ENCODE measurements at places on chromosomes 5 and 9. TPM values are rescaled to one million over a fixed set of nuclear protein-coding genes. Genes with fewer than 3 reads are reported as not detected.

IL31RA gene
- total RNA-seq = not detected

DNA sequence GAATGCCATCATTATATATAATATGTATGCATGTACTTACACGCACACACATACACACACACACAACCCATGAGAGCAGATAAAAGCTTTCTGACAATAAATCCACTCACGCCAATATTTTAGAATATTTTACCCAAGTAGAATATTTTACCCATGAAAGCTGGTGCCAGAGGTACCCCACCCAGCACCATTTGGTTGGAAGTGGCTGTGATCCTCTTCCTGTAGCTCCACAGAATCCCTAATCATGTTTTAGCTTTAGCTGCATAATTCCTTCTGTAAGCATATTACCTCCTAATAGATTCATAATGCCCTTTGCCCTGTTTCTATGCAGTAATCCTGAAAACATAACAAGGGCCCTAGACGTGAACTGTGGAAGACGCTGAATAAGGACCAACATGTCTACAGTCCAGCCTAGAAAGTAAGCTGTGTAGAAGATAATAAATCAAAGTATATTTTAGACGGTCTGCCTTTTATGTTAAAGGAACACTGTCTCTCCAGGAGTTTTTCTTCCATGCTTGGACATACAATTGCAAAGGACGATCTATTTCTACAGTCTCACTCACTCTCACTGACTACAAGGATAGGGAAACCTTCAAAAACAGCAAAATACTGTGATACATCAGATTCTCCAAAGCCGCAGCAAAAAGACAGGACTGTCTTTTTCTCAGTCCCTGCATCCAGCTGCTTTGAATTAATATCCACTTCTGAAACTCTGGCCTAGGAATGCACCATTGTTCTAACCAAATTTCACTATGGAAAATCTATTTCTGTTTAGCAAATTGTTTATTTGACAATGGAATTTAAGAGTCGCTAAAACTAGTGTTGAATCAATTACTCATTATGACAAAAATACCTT is 98.2 kb downstream of the USP20 start:
- no peak overlapping the region for H3K27ac ChIP-seq
- no peak for DNase-seq
- H3K4me3 ChIP-seq = no peak overlapping the region
- H3K4me1 ChIP-seq = peaks cover 2% of the 10 kb centered on the region
- no peaks in the 10 kb centered on the region for H3K36me3 ChIP-seq

DNA sequence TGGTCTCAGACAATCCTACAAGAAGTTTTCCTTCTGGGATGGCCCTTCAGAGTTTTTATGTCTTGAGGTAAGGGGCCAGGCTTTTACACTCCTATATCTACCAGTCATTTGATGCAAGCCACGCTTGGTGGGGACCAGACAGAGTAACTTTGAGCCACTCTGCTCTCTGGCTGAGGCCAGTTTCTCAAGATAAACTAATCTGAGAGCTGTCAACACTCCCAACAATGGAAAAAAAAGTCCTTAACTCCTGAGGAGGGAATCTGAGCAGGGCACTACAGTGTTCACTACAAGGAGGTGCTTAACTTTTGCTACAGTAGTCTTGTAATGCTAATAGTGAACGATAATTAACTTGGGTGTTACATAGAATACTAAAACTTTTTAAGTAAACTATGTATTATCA is 62.7 kb downstream of the MRPS30 start:
- no peak overlapping the region for H3K27ac ChIP-seq
- H3K36me3 ChIP-seq = no peaks in the 10 kb centered on the region
- H3K4me3 ChIP-seq = no peak overlapping the region
- DNase-seq = no peak

FAM153A gene
- not detected for total RNA-seq

ADAMTS2 gene
- 5.2 TPM for total RNA-seq

RNF180 gene
- 2.3 TPM for total RNA-seq

- H3K4me1 ChIP-seq = no peaks in the 10 kb centered on the region
- H3K27me3 ChIP-seq = no peaks in the 10 kb centered on the region
- no peak overlapping the region for H3K4me3 ChIP-seq
- no peak overlapping the region for H3K27ac ChIP-seq
- no peaks in the 10 kb centered on the region for H3K36me3 ChIP-seq
- peak; percentile 93 for DNase-seq
Measured at GRCh38 chr5:154072414-154073171, 33.8 kb downstream of the MFAP3 start.

DNA sequence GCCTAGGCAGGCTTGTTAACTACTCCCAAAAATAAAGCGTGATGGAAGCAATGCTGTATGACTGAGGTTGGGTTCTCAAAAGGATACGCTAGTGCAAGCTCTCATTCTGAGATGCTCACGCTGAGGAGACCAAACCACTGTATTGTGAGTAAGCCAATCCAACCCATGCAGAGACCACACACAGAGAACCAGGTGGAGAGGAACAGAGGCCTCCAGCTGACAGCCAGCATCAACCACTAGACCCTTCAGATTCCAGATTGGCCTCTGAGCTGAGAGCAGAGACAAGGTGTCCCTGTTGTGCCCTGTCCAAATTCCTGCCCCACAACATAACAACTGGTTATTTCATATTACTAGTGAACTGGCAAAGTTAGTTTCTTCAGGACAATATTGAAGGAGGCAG is 4.5 kb downstream of the TSTD2 start:
- no peaks in the 10 kb centered on the region for H3K36me3 ChIP-seq
- no peak overlapping the region for H3K27ac ChIP-seq
- H3K27me3 ChIP-seq = no peaks in the 10 kb centered on the region

GRCh38 chr9:14912859-14913258 is 2.6 kb upstream of the FREM1 start:
- H3K4me1 ChIP-seq = peaks cover 18% of the 10 kb centered on the region
- H3K27ac ChIP-seq = no peak overlapping the region
- H3K27me3 ChIP-seq = no peaks in the 10 kb centered on the region
- no peaks in the 10 kb centered on the region for H3K36me3 ChIP-seq

DNA sequence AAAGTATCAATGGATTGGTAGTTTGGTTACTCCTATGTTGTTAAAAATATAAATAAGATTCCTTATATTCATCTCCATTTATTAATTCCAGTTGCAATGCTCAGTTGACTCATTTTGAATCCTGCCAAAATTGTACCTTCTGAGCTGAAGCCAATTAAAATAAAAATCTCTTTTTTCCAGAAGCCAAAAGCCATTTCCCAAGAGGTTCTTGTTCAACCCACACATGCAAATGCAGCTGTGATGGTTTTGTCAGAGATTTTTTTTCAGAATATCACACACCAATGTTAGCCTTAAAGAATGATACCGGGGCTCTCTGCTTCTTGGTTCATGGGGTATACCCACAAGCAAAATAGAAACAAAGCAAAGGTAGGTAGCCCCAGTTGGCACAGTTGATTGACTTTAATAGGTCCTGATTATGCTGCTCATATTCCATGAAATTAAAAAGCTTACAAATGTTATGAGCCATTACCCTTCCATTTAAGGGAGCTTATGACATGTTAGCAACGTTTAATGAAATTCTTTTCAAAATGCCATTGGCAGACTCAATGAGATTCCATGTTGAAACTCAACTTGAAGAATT is 208.0 kb downstream of the SGCD start:
- no peaks in the 10 kb centered on the region for H3K36me3 ChIP-seq
- no peaks in the 10 kb centered on the region for H3K27me3 ChIP-seq
- H3K4me3 ChIP-seq = no peak overlapping the region
- no peak for DNase-seq
- H3K4me1 ChIP-seq = no peaks in the 10 kb centered on the region

SPACA9 gene
- total RNA-seq = 0.29 TPM

DNA sequence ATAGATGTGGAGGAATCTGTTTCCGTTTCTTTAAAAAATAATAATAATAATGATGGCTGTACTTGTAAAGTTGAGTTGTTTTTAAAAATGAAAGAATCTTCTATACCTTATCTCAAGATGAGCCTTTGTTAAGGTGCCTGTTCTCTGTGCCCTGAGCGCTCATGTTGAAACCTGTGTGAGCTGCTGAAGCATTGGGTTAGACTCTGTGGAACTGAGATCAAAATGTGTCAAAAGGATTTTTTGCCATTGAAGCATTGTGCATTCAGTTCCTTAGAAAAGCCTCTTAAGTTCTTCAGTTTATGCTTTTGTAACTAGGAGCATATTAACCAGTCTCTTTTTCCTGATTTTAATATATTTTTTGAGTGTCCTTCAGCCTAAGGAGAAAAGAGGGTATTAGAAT is 67.7 kb downstream of the NUP214 start:
- DNase-seq = no peak
- no peak overlapping the region for H3K27ac ChIP-seq
- peaks cover 23% of the 10 kb centered on the region for H3K36me3 ChIP-seq
- no peaks in the 10 kb centered on the region for H3K4me1 ChIP-seq
- H3K4me3 ChIP-seq = no peak overlapping the region

DNA sequence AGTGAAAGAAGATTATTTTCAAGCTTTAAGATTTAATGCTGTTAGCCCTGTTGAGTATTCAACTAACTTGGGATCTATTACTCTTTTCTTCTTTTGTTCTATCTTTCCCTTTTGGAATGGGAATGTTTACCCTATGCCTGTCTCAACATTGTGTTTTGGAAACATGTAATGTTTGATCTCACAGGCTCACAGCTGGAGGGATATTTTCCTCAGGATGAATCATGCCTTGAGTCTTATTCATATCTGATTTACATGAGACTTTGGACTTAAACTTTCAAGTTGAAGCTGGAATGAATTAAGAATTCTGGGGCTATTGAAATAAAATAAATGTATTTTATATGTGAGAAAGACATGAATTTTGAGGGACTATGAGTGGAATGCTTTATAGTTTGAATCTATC is 607.8 kb upstream of the PTGER4 start:
- H3K4me3 ChIP-seq = no peak overlapping the region
- no peaks in the 10 kb centered on the region for H3K27me3 ChIP-seq
- H3K4me1 ChIP-seq = no peaks in the 10 kb centered on the region
- no peaks in the 10 kb centered on the region for H3K36me3 ChIP-seq
- DNase-seq = no peak

Data from H1 (cell line).